ENCODE measurements at places on chromosomes 12 and 14.

- DNase-seq = no peak
Measured at GRCh38 chr12:119156401-119157044, 22.2 kb upstream of the HSPB8 start.

DNA sequence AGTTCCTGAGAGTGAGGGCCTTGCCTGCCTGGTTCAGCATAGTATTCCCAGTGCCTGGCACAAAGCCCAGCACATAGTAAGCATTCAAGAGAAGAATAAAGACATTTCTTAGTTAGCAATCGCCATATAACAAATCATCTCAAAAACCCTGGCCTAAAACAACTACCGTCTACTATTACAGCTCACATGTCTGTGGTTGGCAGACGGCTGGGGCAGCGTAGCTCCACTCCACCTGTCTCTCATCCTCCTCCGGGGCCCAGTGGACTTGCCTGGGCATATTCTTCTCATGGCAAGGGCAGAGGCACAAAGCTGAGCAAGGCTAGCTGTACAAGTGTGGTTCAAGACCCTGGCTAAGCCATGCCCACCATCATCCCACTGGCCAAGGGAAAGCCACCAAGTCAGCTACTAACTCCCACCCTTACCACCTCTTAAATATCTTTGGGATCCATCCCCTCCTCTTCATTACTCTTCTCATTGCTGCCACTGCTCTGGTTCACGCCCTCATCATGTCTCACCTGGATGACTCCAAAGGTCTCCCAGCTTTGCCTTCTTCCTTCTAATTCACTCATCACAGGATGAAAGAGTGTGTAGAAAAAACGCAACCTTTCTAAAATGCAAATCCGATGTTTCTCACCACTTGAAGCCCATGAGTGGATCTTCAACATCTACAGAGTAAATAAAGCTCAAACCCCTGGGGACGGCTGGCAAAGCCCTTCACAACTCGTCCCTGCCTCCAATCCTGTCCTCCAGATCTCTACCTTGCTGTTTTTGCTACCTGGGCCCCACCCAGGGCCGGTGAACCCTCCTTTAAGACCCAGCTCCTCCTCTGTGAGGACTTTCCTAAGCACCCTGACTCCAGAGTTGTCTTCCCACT lies 10.4 kb downstream of the TMEM229B start:
- no peak for DNase-seq

- no peak for DNase-seq
Measured at GRCh38 chr12:2057041-2057794, 4.4 kb downstream of the CACNA1C start.

DNA sequence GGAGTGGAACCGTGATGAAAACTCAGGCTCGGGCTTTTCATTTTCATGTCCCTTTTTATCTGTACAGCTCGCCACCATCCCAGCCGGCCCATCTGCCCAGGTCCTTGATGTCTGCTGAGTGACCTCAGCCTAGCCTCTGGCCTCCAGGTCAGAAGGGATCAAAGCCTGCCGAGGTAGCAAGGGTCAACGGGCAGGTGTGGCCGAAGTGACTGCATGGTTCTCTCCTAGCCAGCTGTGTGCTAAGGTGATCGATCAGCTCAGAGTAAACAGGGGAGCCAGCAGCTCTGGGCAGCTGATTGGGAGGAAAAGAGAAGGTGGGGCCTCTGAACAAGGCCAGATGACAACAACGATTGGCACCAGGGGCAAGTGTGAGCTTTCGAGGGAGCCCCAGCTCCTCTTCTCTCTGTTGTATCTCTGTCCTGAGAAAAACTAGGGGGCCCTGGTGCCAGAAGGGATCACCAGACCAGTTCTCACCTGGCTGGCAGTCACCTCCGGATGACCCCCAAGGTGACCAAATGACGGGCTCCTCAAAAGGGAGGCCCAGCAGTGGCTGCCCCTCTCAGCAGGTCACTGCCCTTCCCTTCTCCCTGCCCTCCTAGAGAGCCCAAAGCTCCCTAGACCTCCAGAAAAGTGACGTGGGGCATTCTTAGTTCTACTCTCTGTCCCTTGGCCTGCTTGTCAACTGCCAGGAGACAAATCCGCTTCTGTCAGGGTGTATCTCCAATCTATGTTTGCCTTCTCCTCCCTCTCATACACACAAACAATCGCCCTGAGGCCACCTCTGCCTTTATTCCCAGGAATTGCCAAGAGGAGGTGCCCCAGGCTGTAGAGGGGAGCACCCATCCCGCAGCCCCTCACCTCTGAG lies 3.4 kb downstream of the SLC6A12 start:
- DNase-seq = no peak

- no peak for DNase-seq
Measured at GRCh38 chr12:42969355-42969754, 379.8 kb upstream of the PRICKLE1 start.

GRCh38 chr12:95674631-95675030 lies 115.9 kb downstream of the NTN4 start:
- no peak for DNase-seq

GRCh38 chr14:57482120-57482519 lies 11.5 kb downstream of the CCDC198 start:
- DNase-seq = no peak

GRCh38 chr14:51816031-51816430 lies 44.4 kb upstream of the GNG2 start:
- no peak for DNase-seq

DNA sequence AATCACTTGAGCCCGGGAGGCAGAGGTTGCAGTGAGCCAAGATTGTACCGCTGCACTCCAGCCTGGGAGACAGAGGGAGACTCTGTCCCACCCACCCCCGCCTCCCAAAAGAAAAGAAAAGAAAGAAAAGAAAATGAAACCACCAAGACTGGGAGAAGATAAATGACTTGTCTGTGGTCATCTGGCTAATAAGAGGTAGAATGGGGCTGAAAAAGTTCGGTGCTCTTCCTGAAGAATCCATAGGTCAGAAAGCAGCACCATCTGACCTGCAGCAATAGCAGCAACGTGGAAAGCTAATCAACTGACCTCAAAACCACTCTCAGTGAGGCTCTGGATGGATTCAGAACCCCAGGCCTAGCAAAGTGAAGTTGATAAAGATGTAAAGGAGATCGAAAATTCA lies 25.2 kb downstream of the SSH1 start:
- DNase-seq = no peak

- DNase-seq = no peak
Measured at GRCh38 chr12:51890133-51890464, 2.2 kb downstream of the ANKRD33 start.

- DNase-seq = no peak
Measured at GRCh38 chr12:110171186-110171538, 47.0 kb downstream of the IFT81 start.

GRCh38 chr14:65015391-65015790 lies 28.7 kb downstream of the FNTB start:
- no peak for DNase-seq

DNA sequence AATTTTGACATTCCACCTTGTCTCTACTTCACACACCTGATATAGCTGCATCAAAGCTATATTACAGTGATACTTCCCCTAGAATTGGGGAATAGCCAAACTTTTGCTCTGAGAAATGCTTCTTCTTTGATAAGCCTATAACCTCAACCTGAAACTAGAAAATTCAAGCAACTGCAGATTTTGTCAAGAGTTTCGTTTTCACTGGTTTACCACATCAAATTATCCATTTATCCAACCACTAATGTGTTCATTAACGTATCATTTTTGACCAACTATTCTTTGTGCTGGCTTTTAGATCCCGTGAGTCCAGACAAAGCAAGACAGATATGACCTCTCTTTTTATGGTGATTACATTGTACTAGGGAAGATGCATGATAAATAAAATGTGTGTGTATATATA lies 13.5 kb upstream of the TAS2R46 start:
- DNase-seq = no peak

- DNase-seq = no peak
Measured at GRCh38 chr14:61654026-61654425, 41.3 kb upstream of the HIF1A start.

GRCh38 chr14:95248432-95248831 lies 71.3 kb downstream of the CLMN start:
- DNase-seq = no peak
